HFFc6 (cell line): ENCODE measurements at places on chromosomes 1 and 21. TPM values are rescaled to one million over a fixed set of nuclear protein-coding genes. Genes with fewer than 3 reads are reported as not detected.

The SNX27 gene
- 28.6 to 32.7 TPM (median 31.4 TPM) in 3 replicates for total RNA-seq

DNA sequence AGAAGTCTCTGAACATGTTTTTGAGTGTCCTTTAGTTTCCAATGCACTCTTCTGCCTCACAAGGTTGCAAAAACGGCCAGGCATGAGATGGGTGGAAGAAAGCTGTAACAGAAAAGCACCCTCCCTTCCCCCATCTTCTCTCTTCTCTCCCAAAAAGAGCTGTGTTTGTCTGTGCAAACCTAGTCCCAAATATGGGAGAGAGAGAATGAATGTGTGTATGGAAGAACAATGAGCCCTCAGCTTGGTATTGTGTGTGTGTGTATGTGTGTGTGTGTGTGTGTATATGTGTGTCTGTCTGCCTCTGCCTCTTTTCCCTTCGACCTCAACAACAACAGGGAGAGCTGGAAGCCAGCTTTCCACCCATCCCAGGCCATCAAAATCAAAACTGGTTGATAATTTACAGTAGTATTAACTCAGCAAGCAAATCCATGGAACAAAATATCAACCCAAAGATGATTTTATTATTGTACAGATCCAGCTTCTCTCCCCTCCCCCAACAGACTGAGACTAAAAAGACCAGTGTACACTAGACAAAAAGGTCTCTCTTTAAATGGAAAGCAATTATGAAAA is 1.8 kb downstream of the RERE start:
- peak overlapping the region; percentile 87 for H3K27ac ChIP-seq
- H3K36me3 ChIP-seq = no peaks in the 10 kb centered on the region
- DNase-seq = peak; percentile 27
- H3K27me3 ChIP-seq = peaks cover 3% of the 10 kb centered on the region; the same call in 1 of the 2 replicates
- H3K4me3 ChIP-seq = peak overlapping the region; percentile 91

DNA sequence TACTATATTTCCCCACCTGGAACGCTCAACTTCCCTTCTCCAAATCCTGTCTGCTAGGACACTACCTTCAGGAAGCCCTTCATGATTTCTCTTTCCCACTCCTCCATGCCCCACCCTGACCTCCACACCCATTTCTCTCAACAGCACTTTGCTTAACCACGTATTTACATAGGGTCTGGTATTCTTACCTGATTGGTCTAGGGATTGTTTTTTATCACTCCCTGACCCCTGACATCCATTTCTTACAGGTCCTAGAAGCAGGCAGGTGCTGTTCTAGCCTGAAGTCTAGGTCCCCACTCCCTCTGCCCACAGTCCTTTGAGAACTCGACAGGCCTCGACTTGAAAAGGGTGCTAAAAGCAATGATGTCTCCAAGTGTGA is 47.5 kb downstream of the DMAP1 start:
- no peaks in the 10 kb centered on the region for H3K4me1 ChIP-seq
- H3K4me3 ChIP-seq = no peak overlapping the region
- H3K27ac ChIP-seq = no peak overlapping the region

- H3K4me3 ChIP-seq = no peak overlapping the region
- H3K27ac ChIP-seq = no peak overlapping the region
- H3K4me1 ChIP-seq = peaks cover 5% of the 10 kb centered on the region
- no peaks in the 10 kb centered on the region for H3K36me3 ChIP-seq
- DNase-seq = no peak
Measured at GRCh38 chr1:27092888-27093287, 62.0 kb downstream of the SLC9A1 start.

GRCh38 chr1:151964510-151964909 is 29.1 kb downstream of the S100A10 start:
- H3K4me3 ChIP-seq = no peak overlapping the region
- no peak overlapping the region for H3K27ac ChIP-seq
- no peak for DNase-seq
- H3K27me3 ChIP-seq = peaks cover 4% of the 10 kb centered on the region

- DNase-seq = no peak
- peaks cover 9% of the 10 kb centered on the region for H3K36me3 ChIP-seq
- peaks cover 39% of the 10 kb centered on the region for H3K4me1 ChIP-seq
- peak overlapping the region; percentile 89 for H3K27ac ChIP-seq
- H3K4me3 ChIP-seq = peak overlapping the region; percentile 98
Measured at GRCh38 chr1:68495968-68496679, 758 bp downstream of the DEPDC1 start.

DNA sequence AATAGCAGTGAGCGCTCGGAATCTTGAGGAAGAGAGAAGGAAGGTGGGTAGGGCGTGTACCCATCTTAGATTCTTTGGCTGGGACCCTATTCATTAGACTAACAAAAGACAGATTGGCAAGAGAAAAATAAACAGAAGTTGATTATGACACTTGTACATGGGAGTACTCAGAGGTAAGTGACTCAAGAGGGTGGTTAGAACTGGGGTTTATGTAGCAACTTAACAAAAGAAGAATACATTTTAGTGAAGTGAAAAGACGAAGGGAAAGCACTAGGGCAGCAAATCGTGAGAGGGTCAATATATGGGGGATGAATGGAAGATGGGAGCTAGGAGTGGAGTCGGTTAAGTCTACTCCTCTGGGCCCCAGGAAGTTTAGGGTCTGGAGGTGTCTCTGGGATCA is 25.8 kb upstream of the RCC2 start:
- no peak overlapping the region for H3K4me3 ChIP-seq
- peaks cover 25% of the 10 kb centered on the region for H3K27me3 ChIP-seq

The LIN9 gene
- 2.4 to 4.8 TPM (median 4.7 TPM) in 3 replicates for total RNA-seq

The OR2T29 gene
- total RNA-seq = not detected in 3 replicates

DNA sequence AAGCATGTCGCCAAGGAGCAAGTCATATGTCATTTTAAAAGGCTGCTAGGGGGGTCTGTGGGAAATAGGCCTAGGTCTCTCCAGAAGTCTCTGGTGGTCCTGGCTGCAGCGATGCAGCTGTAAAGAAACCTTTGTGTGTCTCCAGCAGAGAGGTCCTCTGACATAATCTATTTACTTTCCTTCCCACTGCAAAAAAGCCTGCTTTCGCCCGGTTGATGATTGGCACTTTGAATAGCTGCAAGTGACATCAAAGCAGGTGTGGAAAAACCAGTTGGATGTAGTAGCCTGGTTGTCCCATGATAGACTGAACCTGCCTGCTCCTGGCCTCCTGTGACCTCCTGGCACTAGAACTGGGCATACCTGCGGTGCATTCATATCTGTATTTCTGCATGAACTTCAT is 13.8 kb downstream of the RASSF5 start:
- no peak for DNase-seq
- peaks cover 10% of the 10 kb centered on the region; the same call in 1 of the 2 replicates for H3K27me3 ChIP-seq
- no peaks in the 10 kb centered on the region for H3K36me3 ChIP-seq
- H3K4me1 ChIP-seq = peaks cover 3% of the 10 kb centered on the region
- H3K4me3 ChIP-seq = no peak overlapping the region

GRCh38 chr1:20432891-20433290 is 53.1 kb downstream of the CAMK2N1 start:
- DNase-seq = no peak
- H3K36me3 ChIP-seq = no peaks in the 10 kb centered on the region
- H3K4me1 ChIP-seq = peaks cover 7% of the 10 kb centered on the region
- H3K27me3 ChIP-seq = peaks cover 47% of the 10 kb centered on the region
- H3K4me3 ChIP-seq = no peak overlapping the region

DNA sequence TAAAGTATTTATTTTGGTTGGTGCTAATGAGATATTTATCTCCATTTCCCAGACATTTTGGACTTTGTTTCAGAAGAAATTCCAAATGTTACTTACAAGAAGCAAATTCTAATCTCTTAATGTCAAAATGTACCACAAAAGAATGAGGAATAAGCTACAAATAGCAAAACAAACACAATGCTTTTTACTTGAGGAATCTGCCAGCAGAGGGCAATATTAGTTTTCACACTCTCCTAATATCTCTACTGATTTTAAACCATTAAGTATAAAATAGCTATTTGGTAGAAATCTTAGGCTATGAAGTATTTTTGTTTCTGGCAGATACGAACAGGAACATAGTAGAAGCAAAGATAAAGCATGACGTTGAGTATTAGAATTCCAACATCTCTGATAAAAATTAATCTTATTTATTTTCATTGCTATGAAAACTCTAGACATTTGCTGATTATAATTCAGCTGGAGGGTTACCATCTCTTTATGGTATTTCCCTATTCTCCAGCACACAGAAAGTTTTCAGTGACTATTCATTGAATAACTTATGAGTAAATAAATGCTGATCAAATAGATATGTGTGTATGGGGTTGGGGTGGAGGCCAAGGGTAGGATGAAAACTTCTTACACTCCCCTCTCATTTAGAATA is 13.4 kb upstream of the HMCN1 start:
- H3K27me3 ChIP-seq = no peaks in the 10 kb centered on the region; the same call in 1 of the 2 replicates
- H3K36me3 ChIP-seq = no peaks in the 10 kb centered on the region
- DNase-seq = peak; percentile 31
- no peak overlapping the region for H3K27ac ChIP-seq

- H3K36me3 ChIP-seq = no peaks in the 10 kb centered on the region
- DNase-seq = no peak
- no peak overlapping the region for H3K27ac ChIP-seq
Measured at GRCh38 chr1:41789661-41790330, 128.9 kb downstream of the HIVEP3 start.

DNA sequence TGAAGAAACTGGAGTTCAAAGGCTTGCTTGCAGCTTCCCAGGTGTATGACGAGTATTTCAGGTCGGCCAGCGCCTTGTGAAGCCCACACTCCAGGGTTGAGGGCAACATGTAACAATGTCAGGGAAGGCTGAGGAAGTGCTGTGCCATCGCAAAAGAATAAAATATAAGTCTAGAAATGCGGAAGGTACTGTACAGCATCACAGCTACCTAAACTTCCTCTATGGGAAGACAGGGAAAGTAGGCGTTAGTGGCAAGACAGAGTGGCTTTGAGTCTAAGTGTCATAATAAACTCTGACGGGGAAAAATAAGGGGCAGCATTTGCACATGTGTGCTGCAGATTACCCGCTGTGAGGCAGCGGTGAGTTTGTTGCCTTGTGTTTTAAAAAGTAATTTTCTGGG is 28.9 kb downstream of the DOP1B start:
- H3K4me3 ChIP-seq = no peak overlapping the region
- peaks cover under 1% of the 10 kb centered on the region; the same call in 1 of the 2 replicates for H3K36me3 ChIP-seq
- peaks cover 12% of the 10 kb centered on the region for H3K4me1 ChIP-seq
- DNase-seq = no peak
- H3K27ac ChIP-seq = no peak overlapping the region

The TLR5 gene
- not detected in 3 replicates for total RNA-seq

- DNase-seq = no peak
- H3K4me1 ChIP-seq = peaks cover 6% of the 10 kb centered on the region; the same call in 1 of the 2 replicates
- peaks cover 11% of the 10 kb centered on the region; the same call in 1 of the 2 replicates for H3K36me3 ChIP-seq
- H3K4me3 ChIP-seq = no peak overlapping the region
- H3K27me3 ChIP-seq = no peaks in the 10 kb centered on the region
Measured at GRCh38 chr1:44305962-44306422, 49.1 kb downstream of the ERI3 start.

GRCh38 chr1:78367700-78368099 is 123.1 kb upstream of the PTGFR start:
- DNase-seq = no peak
- H3K27me3 ChIP-seq = no peaks in the 10 kb centered on the region; the same call in 1 of the 2 replicates
- H3K4me3 ChIP-seq = no peak overlapping the region
- peaks cover 6% of the 10 kb centered on the region; the same call in 1 of the 2 replicates for H3K36me3 ChIP-seq

The HSD3B2 gene
- total RNA-seq = not detected in 3 replicates

GRCh38 chr1:23692308-23692871 is 784 bp downstream of the RPL11 start:
- no peak for DNase-seq
- peaks cover 49% of the 10 kb centered on the region for H3K4me1 ChIP-seq
- H3K4me3 ChIP-seq = peak overlapping the region; percentile 98
- peak overlapping the region; percentile 97 for H3K27ac ChIP-seq
- peaks cover 55% of the 10 kb centered on the region for H3K36me3 ChIP-seq

The MYOM3 gene
- total RNA-seq = 0.05 to 0.07 TPM in 2 of 3 replicates, not detected in the other

- peak; percentile 65 for DNase-seq
- peaks cover 42% of the 10 kb centered on the region for H3K4me1 ChIP-seq
- peaks cover 4% of the 10 kb centered on the region for H3K27me3 ChIP-seq
- no peak overlapping the region for H3K4me3 ChIP-seq
- no peaks in the 10 kb centered on the region for H3K36me3 ChIP-seq
Measured at GRCh38 chr1:214584805-214585766, 17.9 kb upstream of the CENPF start.

The APOBEC4 gene
- total RNA-seq = not detected in 3 replicates

The ARMH1 gene
- total RNA-seq = 0.41 to 0.45 TPM in 2 of 3 replicates, not detected in the other

The AMPD2 gene
- 127 to 150 TPM (median 135 TPM) in 3 replicates for total RNA-seq

DNA sequence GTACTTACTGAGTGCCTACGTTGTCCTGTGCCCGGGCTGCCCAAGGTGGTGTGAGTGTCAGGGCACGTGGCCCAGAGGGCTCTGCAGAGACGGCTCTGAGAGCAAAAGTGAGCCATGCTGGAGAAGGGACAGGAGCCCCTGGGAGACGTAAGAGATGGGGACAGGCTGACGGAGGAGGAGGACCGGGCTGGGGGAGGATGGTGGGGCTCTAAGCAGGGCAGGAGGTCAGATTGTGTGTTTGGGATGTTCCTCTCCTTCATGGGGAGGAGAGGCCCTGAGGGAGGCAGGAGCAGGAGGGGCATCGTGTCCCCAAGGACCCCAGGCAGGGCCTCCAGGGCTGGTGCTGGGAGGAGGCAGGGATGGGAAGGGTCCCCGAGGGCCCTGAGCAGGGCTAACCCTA is 158.9 kb downstream of the PCBP3 start:
- peaks cover 41% of the 10 kb centered on the region for H3K27me3 ChIP-seq
- no peak for DNase-seq
- no peaks in the 10 kb centered on the region for H3K4me1 ChIP-seq

The CFAP107 gene
- not detected in 2 replicates for total RNA-seq

GRCh38 chr1:56286956-56287355 is 292.4 kb downstream of the PLPP3 start:
- no peaks in the 10 kb centered on the region for H3K36me3 ChIP-seq
- peaks cover 3% of the 10 kb centered on the region for H3K27me3 ChIP-seq
- no peaks in the 10 kb centered on the region for H3K4me1 ChIP-seq
- H3K27ac ChIP-seq = no peak overlapping the region
- H3K4me3 ChIP-seq = no peak overlapping the region

The LEMD1 gene
- total RNA-seq = not detected in 3 replicates

The OLIG2 gene
- total RNA-seq = not detected in 3 replicates

The TNFSF18 gene
- total RNA-seq = 0.10 to 0.38 TPM (median 0.12 TPM) in 3 replicates

The DIO1 gene
- not detected in 3 replicates for total RNA-seq

DNA sequence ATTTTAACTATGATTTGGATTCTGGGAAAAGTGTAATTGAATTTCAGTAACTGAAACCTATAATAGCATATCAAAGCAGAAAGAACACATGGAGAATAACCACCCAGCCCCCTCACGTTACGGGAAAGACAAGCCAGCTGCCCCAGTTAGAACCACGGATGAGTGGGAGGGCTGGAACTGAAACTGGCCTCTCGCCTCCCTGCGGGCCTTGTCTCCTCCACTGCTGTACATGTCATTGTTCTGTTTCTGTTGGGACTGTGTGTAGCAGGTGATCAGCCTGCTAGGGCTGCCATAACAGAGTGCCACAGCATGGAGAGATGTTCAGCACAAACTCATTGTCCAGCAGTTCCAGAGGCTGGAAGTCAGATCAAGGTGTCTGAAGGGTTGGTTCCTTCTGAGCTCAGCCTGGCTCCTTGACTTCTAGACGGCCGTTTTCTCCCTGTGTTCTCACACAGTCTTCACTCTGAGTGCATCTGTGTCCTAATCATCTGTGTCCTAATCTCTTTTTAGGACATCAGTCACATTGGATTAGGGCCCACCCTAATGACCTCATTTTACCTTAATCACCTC is 52.4 kb downstream of the MAP3K21 start:
- no peaks in the 10 kb centered on the region for H3K4me1 ChIP-seq
- H3K27ac ChIP-seq = no peak overlapping the region
- H3K27me3 ChIP-seq = no peaks in the 10 kb centered on the region; the same call in 1 of the 2 replicates
- DNase-seq = no peak
- H3K4me3 ChIP-seq = no peak overlapping the region

GRCh38 chr1:233972951-233973635 is 68.6 kb downstream of the SLC35F3 start:
- no peak overlapping the region for H3K27ac ChIP-seq
- no peaks in the 10 kb centered on the region for H3K4me1 ChIP-seq
- no peak overlapping the region for H3K4me3 ChIP-seq
